Stimulated activated CD8-positive, alpha-beta memory T cell treated with anti-CD3 and anti-CD28 coated beads, Interleukin-2, amount 100 ng/mL, for 48 hours (primary cell): ENCODE measurements at places on chromosomes 2 and 18.

DNA sequence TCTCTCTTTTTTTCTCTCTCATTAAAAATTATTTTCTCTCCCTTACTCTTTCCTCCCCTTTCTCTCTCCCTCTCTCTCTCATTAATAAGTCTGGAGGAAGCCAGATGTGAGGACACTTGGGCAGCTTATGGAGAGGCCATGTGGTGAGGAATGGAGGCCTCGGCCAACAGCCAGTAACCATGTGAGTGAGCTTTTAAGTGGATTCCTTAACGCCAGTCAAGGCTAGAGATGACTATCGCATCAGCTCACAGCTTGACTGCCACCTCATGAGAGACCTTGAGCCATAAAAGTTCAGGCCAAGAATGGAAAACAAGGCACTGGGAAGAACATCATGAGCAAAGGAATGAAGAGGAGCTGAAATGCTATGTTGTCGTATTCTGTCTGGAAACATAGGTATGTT lies 39.1 kb downstream of the ETAA1 start:
- DNase-seq, result no peak

DNA sequence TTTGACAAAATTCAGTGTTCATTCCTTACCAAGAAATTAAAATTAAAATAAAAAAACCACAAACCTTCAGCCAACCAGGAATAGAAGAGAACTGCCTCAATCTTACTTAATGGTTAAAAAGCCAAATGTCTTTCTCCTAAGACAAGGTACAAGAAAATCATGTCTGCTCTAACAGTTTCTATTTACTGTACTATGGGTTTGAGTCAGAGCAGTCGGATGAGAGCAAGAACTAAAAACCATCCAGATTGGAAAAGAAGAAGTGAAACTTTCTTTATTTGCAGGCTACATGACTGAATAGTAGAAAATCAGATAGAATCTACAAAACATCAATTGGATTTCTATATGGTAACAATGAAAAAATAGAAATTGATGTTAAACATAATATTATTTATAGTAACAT lies 555.5 kb upstream of the TNP1 start:
- no peak for DNase-seq

DNA sequence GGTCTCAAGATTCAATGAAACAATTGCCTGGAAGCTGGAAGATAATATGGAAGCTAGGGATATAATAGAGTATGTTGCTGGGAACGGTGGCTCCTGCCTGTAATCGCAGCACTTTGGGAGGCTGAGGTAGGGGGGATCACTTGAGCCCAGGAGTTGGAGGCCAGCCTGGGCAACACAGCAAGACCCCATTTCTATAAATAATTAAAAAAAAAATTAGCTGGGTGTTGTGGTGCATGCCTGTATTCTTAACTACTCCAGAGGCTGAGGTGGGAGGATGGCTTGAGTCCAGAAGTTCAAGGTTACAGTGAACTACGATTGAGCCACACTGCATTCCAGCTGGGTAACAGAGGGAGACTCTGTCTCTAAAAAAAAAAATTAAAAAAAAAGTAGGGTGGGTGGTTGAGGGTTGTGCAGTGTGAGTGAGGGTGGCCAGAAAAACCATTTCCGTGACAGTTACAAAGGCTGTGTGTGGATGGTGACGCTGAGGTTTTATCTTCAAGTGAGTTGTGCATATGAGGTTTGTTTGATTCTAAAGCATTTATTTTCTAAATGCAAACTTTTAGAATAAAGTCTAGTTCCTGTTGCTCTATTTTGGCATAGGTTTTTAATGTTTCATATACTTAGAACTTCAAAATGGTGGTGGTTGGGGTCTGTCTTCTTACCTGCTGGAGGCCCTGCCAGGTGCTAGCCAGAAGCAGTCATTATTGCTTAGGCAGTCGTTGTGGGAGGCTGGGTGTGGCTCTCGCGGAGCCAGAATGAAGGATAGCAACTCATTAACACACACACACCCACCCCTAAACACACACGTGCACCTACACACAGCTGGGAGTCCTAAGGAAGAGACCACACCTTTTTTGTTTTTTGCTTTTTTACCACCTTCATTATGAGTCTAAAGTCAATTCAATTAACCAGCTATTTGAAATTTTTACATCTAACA lies 4.7 kb upstream of the IL1R2 start:
- DNase-seq, result no peak

GRCh38 chr2:65380255-65380654 lies 52.1 kb downstream of the SPRED2 start:
- no peak for DNase-seq

- no peak for DNase-seq
Measured at GRCh38 chr2:9709539-9710285, 78.9 kb upstream of the YWHAQ start.

DNA sequence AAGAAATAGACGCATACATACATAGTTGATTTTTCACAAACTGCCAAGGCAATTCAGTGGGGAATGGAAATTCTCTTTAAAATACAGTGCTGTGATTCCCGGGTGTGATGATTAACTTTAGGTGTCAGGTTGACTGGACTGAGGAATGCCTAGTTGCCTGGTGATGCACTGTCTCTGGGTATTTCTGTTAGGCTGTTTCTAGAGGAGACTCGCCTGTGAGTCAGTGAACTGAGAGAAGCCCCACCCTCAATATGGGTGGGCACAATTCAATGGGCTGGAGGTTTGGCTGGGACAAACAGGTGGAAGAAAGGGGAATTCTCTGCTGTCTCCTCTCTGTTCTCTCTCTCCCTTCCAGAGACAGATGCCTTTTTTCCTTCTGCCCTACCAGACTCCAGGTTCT lies 187.6 kb downstream of the ARHGAP28 start:
- DNase-seq, result no peak

GRCh38 chr2:239368906-239369552 lies 31.8 kb downstream of the HDAC4 start:
- DNase-seq, result no peak

- no peak for DNase-seq
Measured at GRCh38 chr2:113910967-113911678, 21.2 kb downstream of the ACTR3 start.

DNA sequence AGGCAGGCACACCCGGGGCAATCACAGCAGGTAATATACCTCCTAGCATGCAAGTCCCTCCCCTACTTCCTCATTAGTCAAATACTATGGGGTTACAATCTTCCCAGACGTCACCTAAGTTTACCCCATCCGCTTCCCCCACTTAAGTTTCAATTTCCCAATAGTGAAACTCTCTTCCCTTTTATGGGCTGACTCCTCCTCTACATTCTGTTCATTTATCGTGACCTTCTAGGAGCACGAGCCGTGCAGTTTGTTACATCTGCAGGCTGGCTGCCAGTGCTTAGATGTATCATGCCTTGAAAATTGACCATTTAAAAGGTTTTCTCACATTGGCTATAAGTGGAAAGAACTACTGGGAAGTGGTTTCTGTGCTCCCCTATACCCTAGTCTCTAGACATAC lies 1357.8 kb upstream of the CRIM1 start:
- no peak for DNase-seq

GRCh38 chr2:217360111-217360510 lies 500.2 kb upstream of the TNP1 start:
- DNase-seq, result no peak

- no peak for DNase-seq
Measured at GRCh38 chr2:30216157-30216556, 15.2 kb upstream of the LBH start.

DNA sequence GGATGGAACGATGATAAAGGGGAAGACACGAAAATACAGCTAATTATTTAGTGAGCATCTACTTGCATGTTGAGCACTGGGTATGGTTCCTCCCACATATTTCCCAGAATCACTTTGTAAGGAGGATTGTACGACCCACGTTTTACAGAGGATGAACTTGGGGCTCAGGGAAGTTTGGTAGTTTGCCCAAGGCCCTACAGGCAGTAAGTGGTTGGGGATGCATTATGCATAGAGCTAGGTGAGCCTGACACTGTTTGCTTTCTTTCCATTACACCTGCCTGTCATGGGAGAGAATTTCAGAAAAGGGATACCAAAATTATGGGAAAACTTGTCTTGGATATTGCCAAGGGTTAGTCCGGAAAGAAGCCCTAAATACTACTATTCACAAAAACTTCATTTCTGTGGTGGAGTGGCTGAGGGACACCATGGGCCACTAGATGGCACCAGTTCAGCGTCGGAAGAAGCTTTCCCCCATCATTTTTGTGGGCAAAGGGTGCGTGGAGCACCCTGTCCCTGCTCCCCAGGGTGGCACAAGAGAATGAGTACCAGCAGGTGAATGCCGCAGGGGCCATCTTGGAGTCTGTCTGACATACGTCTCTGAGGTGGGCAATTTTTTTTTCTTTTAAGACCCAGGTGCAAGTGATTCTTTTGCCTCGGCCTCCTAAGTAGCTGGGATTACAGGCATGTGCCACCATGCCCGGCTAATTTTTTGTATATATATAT lies 23.5 kb upstream of the C18orf32 start:
- DNase-seq, result peak; percentile 27

- no peak for DNase-seq
Measured at GRCh38 chr18:24877546-24877945, 417.1 kb downstream of the HRH4 start.

- DNase-seq, result no peak
Measured at GRCh38 chr2:10647886-10648605, 41.7 kb downstream of the NOL10 start.

GRCh38 chr2:37415128-37415820 lies 70.8 kb downstream of the QPCT start:
- DNase-seq, result no peak

GRCh38 chr2:79830501-79830900 lies 317.6 kb downstream of the CTNNA2 start:
- no peak for DNase-seq

GRCh38 chr18:9115984-9116383 lies 13.5 kb downstream of the NDUFV2 start:
- no peak for DNase-seq

DNA sequence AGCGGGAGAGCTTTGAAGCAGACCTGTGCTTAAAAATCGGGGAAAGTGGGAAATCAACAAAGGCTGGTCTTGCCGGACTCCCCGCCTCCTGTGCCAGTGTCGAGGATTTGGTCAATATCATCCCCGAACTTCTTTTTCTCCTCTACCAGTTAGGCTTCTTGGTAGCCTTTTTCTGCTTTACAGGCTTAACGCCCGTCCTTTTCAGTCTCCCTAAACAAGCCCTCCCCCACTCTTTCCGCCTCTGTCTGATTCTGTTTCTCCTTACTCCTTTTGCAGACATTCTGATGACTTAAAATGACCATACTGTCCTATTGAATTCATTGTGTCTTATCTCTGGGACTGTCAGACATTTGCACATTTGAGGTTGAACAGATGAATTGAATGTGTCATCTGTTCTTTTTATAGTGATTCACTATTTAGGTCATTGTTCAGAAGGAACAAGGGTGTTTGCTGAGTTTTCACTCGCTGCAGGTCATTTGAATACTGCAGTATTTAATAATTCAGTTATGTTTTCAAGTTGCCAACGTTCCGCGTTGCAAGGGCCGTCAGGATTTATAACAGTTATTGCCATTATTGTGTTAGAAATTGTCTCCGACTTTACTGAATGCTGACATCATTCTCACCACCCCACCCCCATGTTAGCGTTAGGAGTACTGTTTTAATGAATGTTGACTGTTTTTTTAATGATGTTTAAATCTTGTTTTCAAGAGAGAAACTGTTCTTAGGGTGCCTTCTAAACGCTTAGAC lies 1.1 kb downstream of the ITGAV start:
- DNase-seq, result no peak

DNA sequence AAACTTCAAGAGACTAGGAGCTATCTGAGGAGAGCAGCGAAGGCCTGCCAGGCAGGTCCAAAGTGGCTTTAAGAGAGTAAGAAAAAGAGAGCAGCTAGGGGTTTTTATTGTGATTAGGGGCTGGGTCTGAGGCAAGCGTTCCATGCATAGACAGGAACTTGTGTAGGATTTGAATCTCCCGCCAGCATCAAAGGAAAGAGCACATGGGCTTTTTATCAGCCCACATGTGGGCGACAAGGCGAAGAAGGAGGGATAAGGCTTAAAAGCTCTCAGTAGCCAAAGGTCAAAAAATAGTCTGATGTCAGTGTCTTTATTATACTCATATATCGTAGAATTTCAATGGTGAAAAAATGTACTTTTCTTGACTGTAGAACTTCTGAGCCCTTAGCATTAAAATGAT lies 178.5 kb upstream of the TMEFF2 start:
- DNase-seq, result no peak
